ENCODE measurements at places on chromosomes 4 and X.

GRCh38 chr4:111957116-111957515, 188.1 kb upstream of the FAM241A start:
- DNase-seq = no peak

DNA sequence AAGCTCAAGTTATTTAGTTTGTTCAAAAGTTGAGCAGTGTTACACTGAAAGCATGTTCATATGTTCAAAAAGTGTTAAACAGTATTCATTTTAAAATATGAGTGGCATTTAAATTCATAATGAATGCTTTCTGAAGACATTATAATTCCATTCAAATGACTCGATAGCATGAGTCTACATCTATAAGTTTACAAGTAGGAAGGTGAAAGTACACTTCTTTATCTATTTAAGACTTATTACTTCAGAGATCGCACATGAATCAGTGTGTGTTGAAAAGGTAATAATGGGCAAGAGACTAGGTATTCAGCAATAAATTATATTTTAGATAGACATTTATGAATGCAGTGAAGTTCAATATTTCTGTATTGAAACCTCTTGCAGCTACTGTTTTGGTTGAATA, 456.1 kb downstream of the GRXCR1 start:
- no peak for DNase-seq

GRCh38 chr4:37985730-37986275, 25.6 kb downstream of the PTTG2 start:
- no peak for DNase-seq

- no peak for DNase-seq
Measured at GRCh38 chr4:72243641-72244040, 211.8 kb downstream of the NPFFR2 start.

- DNase-seq = peak; percentile 9
Measured at GRCh38 chr4:8908206-8908893, 36.7 kb upstream of the HMX1 start.

DNA sequence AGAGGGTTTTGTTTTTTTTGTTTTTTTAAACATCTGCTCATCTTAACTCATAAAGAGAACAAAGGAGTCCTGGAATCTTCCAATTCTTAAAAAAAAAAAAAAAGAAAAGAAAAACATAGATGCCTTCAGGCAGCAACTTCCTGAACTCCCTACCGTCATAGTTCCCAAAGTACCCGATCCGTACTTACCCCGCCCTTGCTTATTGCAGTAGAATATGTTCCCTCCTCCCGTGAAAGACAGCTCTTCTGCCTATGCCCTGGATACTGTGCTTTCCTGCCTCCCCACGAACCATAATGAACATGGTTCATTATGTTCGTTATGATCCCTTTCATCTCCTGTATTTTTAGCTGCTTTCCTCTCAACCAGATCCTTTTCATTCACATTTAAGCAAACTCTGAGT, 40.3 kb downstream of the KLHL5 start:
- DNase-seq = no peak

GRCh38 chr4:39285111-39285795, 80.9 kb downstream of the RFC1 start:
- no peak for DNase-seq

DNA sequence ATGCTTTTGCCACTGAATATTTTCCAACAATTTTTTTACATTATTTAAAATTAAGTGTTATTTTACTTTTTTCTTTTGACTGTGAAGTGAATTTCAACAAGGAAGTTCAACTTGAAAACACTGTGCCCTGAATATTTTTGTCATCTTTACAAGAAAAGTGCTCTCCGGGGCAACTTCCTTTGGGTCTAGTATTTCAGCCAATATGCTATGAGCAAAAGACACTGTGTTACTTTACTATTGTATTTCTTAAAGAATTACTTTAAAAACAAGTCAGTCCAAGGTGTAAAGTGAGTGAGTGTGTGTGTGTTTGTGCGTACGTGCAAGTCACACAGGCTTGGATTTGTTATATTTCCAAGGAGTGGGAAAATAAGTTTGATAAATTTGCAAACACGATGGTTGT, 7.6 kb upstream of the USP53 start:
- DNase-seq = no peak

GRCh38 chr4:82293304-82293703, 80.5 kb downstream of the HNRNPD start:
- no peak for DNase-seq

GRCh38 chr4:86319390-86319789, 40.5 kb downstream of the MAPK10 start:
- no peak for DNase-seq

DNA sequence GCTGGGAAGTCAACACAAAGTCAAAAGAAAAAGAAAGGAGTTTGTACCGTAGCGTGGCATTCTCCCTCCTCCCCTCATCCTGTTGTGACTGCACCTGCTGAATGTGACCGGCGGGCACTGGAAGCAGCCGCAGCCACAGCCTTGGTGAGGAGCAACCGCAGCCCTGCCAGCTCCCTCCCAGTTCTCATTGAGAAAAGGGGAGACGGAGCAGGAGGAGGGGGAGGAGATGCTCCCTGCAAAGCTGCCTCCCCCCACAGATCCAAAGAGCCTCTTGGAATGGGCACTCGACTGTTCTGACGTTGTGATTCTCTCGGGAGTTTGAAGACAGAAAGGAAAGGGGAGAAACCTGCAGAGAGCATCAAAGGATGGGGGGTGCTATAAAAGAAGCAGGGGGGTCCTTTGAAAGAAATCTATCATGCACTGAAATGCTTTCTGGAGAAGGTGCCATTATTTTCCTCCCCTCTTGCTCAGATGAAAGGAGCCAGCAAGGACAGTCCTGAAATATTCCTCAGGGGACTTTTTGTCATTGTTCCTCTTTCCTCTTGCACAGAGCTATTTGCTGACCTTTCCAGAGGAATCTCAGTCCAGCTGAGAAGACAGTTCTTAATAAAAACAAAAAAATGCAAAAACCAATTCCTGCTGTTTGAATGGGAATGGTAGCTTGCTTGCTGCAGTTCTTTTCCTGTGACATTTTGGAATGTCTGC, 429.7 kb downstream of the MAPK10 start:
- DNase-seq = no peak

GRCh38 chr4:138832563-138832962, 183.0 kb upstream of the NOCT start:
- no peak for DNase-seq

GRCh38 chr4:38180456-38180855, 220.3 kb downstream of the PTTG2 start:
- DNase-seq = no peak

DNA sequence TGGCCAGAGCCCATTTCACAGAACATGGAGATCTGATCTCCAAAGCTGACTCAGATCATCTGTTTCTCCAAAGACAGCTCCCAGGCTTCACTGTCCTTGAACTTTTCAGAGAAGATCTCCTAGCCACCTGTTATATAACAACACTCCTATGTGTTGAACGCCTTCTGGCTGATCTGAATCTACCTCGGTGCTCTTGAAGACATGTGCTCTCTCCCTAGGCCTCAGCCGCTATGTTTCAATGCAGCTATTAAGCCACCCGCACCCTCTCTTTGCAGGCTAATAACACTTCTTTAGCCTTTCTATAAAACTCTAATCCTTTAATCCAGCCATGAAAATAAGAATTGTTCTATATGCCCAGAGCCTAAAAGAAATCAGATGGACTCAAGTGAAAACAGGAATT, 34.9 kb downstream of the SEL1L3 start:
- no peak for DNase-seq

DNA sequence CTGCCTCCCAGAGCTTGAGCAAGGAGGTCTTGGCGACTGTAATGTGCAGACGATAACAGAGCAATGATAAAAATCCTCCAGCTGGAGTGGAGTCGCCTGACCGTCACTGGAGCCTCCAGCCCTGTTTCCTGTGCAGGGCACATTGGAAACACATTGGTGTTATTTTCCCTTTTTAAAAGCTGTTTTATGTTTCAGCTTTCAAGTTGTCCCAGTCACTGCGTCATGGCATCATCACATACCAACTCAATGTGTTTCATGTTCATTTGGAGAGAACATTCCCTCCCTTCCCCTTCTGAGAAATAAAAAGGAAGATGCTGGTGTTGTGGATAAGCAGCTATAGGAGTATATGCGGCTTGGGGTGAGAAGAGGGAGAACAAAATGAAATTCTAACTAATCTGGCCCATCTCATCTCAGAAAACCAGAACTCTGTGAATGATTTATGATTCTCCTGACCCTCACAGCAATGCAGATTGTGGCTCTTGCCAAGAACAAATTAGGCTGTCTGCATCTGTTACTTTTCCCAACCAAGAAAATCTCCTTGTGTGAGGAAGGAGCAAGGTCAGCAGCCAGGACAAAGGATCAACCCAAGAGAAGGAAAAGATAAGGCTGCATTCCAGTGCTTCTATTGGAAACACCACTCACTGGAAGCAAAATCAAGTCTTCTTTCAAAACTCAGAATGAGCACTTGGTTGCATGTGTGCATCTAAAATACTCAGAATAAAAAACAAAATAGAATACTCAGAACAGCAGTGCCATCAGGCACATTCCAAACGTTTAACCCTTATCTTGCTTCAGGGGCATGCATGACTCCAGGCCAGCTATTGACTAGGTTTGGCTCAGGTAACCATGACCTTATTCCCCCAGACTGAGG, 134.4 kb downstream of the RASL11B start:
- no peak for DNase-seq

DNA sequence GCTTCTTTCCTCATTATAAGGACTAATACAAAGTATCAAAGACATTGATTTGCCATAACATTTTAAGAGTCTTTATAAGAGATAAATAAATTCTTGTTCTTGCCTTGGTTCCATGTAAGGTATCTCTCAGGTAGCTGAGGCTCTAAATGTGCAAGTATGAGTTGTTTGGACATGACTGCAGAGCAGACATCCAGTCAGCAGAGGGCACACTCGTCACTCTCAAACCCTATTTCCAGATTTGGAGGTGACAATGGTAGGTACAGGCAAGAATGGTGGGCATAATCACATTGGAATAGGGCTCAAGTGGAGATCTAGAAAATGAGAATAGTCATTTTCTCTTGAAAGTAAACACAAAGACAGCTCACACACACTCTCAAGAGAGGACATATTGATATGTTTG, 133.3 kb upstream of the ZIC3 start:
- DNase-seq = no peak

DNA sequence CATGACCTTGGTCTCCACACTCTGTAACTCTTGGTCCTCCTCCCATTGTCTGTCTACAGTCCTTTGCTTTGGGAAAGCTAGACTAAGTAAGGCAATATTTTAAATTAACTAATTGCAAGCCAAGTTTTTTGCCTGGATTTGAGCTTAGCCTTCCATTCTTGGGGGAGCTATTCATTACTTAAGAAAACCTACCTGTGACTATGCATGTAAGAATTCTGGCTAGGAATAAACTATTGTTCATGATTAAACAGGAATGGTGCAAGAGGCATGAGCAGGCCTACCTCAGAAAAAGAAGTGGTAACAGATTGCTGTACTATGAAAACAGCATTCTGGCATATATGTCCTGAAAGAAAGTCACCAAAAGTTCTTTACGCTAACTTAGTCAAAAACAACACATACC, 309.4 kb downstream of the MAPK10 start:
- no peak for DNase-seq
